Hematopoietic multipotent progenitor cell (in vitro differentiated cells): ENCODE measurements at places on chromosomes 12 and 14.

GRCh38 chr12:57452937-57453509, 2.1 kb upstream of the INHBE start:
- DNase-seq: no peak

- no peak for DNase-seq
Observed at GRCh38 chr12:93789767-93790166, 112.6 kb downstream of the CRADD start.

GRCh38 chr14:25034803-25035681, 14.9 kb downstream of the STXBP6 start:
- no peak for DNase-seq

- DNase-seq: no peak
Observed at GRCh38 chr14:25259470-25259869, 209.5 kb upstream of the STXBP6 start.

- DNase-seq: no peak
Observed at GRCh38 chr14:94378527-94379290, 9.7 kb downstream of the SERPINA1 start.

- no peak for DNase-seq
Observed at GRCh38 chr14:95667249-95667693, 19.0 kb upstream of the TCL1B start.

DNA sequence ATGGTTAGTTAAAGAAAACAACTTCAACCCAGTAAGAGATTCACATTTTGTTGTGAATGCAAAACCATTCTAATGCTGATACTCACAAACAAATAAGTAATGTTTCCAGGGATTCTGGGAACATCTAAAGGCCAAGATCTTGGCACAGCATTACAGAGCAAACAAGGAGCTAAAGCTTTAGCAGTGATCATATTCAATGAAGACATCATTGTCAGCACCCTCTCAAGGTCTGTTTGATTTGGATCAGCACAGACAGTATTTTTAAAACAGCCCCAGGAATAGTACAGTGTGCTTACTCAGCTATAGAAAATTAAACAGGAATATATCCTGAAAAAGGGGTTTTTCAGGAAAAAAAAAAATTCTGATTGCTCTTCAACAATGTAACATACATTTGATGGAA, 71.4 kb downstream of the TMEM260 start:
- no peak for DNase-seq

- DNase-seq: no peak
Observed at GRCh38 chr12:56993346-56993745, 13.0 kb downstream of the ZBTB39 start.

DNA sequence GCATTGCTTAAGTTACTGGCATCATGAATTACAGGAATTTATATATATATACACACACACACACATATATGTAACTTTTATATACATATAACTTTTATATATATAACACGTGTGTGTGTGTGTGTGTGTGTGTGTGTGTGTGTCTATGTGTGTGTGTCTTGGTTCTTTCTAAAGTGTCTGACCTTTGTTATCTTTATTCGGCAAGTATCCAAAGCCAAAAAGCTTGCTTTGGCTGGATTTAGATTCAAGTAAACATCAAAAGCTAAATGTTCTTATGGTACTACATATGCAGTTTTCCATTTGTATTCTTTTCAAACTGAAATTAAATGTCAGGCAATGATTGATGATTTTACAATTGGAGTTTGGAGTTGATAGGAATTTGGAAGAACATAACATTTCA, 69.9 kb downstream of the SLC16A7 start:
- no peak for DNase-seq

GRCh38 chr14:94170136-94170535, 4.0 kb upstream of the PPP4R4 start:
- DNase-seq: no peak

DNA sequence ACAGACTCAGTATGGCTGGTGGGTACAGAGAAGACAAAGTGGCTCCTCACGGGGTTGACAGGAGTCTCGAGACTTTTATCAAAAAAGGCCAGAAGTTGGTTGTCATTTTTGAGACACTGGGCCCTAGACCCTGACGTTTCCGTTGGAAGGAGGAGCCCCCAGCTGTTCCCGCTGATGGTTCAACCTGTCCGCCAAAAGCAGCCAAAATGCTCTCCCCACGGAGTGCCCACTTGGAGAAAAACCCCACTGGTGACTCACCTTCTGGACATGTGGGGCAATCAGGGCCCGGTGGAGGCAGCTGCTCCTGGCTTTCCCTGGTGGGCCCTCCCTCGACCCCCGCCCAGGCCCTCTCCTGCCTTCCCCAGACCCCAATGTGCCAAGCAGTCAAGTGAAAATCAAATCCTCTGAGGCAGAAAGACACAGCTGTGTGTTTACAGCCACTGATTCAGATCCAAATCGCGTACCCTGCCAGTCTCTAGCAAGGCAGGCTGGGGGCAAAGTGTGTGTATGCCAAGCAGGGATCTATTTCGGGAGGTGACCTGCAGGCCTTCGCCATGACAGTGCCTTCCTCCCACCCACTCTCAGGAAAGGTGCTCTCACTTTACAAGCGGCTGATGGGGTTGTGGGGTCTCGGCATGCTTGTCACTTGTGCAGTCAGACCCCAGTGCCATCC, 347.4 kb downstream of the DPF3 start:
- DNase-seq: no peak

DNA sequence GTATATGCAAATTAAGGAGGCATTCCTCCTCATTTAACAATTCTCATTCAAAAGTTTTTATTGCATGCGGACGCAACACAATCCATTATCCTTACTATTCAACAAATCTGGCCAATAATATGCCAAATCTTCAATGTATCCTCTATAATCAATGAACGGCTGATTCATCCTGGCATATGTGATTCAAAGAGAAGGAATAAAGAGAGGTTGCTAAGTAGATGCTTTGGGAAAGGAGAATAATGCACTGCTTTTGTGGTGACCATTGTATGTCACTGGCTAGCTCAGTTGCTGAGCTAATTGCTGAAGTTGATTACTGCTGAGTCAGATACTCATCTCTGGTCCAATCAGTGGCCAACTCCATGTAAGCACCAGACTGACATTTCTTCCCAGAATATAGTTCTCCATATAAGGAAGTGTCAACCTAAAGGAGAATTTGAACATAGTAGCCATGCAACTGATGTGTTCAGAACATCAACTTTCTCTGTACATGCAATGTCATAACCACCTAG, 148.0 kb downstream of the PDZRN4 start:
- DNase-seq: no peak

DNA sequence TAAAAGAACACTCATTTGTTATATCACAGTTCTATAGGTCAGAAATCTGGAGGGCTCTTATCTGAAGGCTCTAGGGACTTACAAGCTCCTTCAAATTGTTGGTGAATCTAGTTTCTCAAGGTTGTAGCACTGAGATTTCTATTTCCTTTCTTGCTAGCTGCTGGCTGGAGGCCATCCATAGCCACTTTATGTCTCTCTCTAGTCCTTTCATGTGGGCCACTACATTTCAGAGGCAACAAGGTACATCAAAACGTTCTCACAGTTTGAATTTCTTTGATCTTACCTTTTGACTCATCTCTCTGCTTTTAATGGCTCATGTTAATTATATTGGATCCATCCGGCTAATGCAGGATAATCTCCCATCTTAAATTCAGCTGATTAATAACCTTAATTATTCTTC, 286.8 kb downstream of the DIO2 start:
- DNase-seq: no peak

GRCh38 chr14:22143363-22143762, 445.7 kb downstream of the DAD1 start:
- no peak for DNase-seq

DNA sequence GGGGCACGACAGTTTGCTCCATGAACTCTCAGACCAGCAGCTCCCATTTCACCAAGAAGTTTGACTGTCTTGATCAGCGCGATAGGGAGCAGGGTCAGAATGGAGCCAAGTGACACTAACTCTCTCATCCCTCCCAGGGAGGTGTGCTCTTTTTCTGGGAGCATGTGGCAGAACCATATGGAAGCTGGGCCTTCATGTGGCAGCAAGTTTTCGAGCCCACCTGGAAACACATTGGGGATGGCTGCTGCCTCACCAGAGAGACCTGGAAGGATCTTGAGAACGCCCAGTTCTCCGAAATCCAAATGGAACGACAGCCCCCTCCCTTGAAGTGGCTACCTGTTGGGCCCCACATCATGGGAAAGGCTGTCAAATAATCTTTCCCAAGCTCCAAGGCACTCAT, 24.0 kb downstream of the ITGA7 start:
- no peak for DNase-seq
